T-helper 2 cell (primary cell): ENCODE measurements at places on chromosomes 2 and 18.

DNA sequence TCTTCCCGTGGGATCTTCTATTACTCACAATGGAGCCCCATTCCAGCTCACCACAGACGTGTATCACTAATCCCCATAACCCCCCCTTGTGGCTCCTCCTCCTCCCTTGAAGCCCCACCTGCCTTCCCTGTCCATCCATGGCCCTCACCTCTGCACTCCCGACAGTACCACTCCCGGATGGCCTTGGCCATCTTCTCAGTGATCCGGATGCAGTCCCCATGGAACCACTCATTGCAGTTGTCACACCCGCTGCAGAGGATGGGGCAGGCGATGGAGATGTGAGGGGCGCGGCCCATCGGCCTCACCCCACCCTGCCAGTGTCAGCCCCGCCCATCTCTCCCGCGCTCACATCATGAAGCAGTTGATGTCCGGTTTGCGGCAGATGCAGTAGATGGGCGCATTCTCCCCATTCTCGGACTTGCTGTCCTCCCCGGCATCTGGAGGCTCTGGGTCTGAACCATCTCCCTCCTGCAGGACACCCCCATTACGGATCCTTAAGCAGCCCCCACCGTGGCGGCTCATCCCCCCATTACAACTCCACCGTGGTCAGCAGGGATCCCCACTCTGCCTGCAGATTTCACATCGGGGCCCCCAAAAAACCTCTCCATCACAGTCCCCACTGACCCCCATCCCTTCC lies 983 bp downstream of the CXXC1 start:
- DNase-seq: no peak

GRCh38 chr2:36780231-36780839 lies 83.8 kb downstream of the VIT start:
- no peak for DNase-seq

- no peak for DNase-seq
Observed at GRCh38 chr2:43559391-43560230, 36.2 kb downstream of the THADA start.

GRCh38 chr2:199596549-199596948 lies 138.8 kb upstream of the SATB2 start:
- no peak for DNase-seq

GRCh38 chr2:20513946-20514345 lies 67.1 kb downstream of the RHOB start:
- DNase-seq: no peak

GRCh38 chr18:26405190-26405801 lies 143.1 kb downstream of the KCTD1 start:
- DNase-seq: no peak

- no peak for DNase-seq
Observed at GRCh38 chr2:202317080-202317857, 51.7 kb downstream of the NOP58 start.

DNA sequence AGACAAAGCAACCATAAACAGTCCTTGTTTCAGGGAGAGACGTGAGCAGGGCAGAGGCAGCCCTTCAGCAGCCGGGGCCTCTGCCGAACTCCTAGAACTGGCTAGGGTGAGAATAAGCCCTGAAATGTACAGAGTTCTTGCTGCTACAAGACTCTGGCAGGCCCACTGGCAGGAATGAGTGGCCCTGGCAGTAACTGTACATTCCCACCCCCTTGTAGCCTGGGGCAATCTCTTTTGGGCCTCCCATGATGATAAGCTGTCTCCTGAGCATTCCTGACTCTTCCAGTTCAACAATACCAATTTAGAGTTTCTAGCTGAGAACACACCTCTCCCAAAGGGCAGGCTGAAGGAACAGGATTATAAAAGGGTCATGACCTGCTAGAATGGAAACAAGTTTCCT lies 54.3 kb downstream of the HAUS1 start:
- DNase-seq: no peak

DNA sequence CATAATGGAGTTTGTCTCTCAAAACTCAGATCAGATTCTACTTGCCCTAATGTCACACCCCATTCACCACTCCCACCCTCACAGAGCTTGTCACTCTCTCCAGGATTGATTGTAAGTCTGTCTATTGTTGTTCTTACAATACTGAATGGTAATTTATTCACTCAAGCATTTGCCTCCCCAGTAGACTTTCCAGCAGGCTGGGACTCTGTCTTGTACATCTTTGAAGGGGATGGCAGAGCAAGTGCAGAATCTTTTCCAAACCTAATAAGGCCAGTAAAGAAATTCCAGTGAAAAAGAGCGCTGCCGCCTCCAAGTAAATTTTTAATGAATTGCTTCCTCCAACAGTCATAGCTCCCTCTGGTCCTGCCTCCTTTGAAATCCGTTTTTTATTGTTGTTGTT lies 56.9 kb downstream of the RBM43 start:
- no peak for DNase-seq

- DNase-seq: no peak
Observed at GRCh38 chr2:19029655-19030054, 328.8 kb downstream of the OSR1 start.

GRCh38 chr2:61543062-61543461 lies 4.9 kb upstream of the XPO1 start:
- DNase-seq: no peak

GRCh38 chr2:45622336-45623075 lies 11.4 kb upstream of the SRBD1 start:
- DNase-seq: no peak

- DNase-seq: no peak
Observed at GRCh38 chr18:9823805-9824473, 61.8 kb upstream of the TXNDC2 start.
